ENCODE measurements at places on chromosomes 12 and 14.

DNA sequence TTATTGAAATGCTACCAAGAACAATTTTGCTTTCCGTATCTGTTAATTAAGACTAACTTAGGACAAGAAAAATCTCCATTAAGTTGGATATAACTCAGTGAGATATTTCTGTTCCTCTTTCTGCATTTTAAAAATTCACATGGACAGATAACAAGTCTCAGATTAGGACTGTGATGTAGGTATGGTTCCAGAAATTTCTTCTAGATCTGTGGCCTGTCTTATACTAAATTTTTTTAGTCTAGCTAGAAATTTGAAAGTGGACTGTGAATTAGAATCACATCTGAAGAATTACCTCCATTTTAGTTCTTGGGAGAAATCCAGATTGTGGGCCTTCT is 41.6 kb downstream of the USP15 start:
- DNase-seq = no peak

GRCh38 chr12:39393179-39393578 is 49.7 kb downstream of the KIF21A start:
- DNase-seq = no peak

DNA sequence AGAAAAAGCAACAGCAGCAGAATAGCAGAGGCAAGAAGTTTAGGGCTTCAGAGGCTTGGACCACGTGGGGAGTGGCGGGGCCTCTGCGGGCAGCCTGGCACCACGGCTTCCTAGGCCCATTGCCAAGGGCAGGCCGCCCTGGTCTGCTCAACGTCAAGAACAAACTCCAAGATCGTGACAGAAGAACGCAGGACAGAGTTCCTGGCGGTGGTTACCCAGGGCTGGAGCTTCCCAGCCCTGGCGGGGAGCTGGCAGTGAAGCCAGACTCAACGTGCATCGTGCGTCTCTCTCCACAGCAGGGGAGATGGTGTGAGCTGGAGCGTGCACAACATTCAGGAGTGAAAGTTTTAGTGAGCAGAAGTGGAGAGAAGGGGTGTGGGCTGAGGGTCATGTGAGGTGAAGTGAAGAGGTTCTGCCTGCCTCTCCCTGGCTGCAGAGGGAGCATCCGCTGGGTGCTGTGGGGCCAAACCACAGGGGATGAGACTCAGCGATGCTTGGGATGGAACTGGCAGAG is 13.9 kb upstream of the CACNA2D4 start:
- DNase-seq = peak; percentile 13

DNA sequence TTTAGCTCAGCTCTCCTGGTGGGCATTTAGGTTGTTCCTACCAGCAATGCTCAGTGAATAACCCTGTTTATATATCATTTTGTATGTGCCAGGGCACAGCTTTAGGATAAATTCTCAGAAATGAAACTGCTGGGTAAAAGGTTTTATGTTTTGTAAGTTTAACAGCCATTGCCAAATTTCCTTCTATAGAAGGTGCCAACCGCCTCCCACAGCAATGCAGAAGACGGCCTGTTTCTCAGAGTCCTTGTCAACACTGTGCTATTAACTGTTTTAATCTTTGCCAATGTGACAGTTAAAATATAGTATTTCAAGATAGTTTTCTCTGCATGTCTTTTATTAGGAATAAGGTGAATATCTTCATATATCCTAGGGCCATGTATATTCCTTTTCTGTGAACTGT is 65.0 kb downstream of the PPP1R13B start:
- DNase-seq = no peak

GRCh38 chr14:21780429-21781084 is 106.9 kb upstream of the OR4E1 start:
- DNase-seq = no peak

- DNase-seq = no peak
These were observed 51.7 kb upstream of the DDX11 start for GRCh38 chr12:31021809-31022494.

GRCh38 chr12:111687255-111687654 is 1.4 kb downstream of the ACAD10 start:
- DNase-seq = no peak

GRCh38 chr14:61438860-61439765 is 117.7 kb downstream of the PRKCH start:
- peak; percentile 77 for DNase-seq

DNA sequence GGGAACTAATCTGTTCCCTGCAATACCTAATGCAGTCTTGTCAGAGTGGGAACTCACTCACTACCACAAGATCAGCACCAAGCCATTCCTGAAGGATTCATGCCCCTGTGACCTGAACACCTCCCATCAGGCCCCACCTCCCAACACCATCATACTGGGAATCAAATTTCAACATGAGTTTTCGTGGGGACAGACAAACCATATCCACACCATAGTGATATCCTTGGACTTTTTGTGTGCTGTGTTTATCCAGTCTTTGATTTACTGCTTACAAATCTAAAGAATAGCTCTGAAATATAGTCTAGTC is 243.5 kb downstream of the FBXL14 start:
- no peak for DNase-seq

- no peak for DNase-seq
These were observed 48.7 kb downstream of the BCAT1 start for GRCh38 chr12:24900196-24900595.

GRCh38 chr12:14514154-14514842 is 53.4 kb downstream of the PLBD1 start:
- no peak for DNase-seq

GRCh38 chr12:11885261-11886038 is 185.3 kb upstream of the BCL2L14 start:
- DNase-seq = no peak

- no peak for DNase-seq
These were observed 851 bp downstream of the YLPM1 start for GRCh38 chr14:74763803-74764531.

DNA sequence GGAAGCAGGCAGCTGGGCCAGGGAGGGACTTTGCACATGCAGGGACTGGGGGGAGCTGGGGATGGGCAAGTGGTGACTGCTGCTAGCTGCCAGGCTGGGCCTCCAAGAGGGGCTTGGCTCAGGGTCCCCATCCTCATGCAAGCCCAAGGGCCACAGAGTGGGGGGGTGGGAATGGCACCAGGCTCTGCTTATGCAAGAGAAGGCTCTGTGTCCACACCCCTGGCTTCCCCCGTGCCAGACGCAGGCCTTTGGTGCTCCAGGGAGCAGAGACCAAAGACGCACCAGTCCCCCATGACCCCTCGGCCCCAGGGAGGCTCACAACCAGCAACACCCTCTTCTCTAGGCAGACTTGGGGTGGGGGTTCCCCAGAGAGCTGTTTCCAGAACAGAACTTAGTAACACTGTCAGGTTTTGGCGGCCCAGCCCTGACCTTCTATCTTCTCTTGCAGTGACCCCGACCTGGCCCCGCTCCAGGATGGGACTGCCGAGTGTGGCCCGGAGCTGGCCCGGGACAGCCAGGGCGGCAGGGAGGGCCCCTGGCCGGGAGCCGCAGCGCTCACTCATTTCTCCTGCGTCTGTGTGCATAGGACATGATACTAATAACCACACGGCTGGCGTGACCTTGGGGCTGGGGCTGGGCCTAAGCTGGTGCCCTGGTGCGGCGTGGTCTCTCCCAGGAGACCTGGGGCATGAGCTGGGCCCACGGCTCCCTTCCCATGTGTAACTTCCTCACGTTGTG is 14.3 kb downstream of the XRCC3 start:
- DNase-seq = no peak

DNA sequence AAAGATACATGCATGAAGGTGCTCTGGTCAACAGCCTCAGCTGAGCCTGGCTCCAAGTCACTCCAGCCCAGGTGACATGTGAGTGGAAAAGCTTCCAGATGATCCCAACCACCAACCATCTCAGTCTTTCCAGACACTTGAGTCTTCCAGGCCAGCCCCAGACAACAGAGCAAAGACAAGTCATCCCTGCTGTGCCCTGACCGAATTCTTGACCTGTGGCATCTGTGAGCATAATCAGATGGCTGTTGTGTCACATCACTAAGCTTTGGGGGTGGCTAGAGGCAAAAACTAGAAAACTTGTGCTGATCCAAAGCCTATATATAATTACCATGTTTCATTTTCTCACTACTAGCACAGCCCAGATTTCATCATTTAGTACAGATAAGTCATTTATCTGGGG is 50.8 kb upstream of the ISM2 start:
- no peak for DNase-seq

- DNase-seq = no peak
These were observed 1.0 kb downstream of the SLC6A12 start for GRCh38 chr12:212715-213526.

Data from MV-4-11 (cell line).